ENCODE measurements at places on chromosomes 16 and 17.
A peak's percentile ranks its signal among the peaks of the same experiment; 100 is the strongest.

DNA sequence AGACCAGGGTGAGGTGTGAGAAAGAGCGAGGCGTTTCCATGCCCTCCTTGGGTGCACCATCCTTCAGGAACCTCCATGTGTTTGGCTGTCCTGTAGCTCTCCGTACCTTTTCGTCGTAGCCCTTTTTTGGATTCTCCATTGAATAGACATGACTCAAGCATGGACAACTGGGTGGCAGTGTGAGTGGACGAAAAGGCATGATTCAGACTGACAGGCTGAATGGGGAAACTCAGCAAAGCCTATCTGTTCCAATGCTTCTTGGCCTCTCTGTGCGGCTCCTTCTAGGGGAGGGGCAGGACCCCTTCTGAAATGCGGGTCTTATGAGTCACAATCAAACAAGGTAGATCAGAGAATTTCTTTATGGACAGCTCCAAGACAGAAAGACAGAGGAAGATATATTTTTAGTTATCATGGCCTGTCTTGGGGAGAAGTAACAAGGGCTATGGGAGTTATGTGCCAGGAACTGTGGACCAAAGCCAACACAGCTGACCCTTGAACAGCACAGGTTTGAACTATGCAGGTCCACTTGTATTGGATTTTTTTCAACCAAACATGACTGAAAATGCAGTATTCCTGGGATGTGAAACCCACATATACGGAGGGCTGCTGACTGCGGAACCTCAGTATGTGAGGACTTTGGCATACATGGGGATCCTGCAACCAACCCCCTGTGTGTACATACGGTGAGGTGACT lies 22.9 kb downstream of the ADORA2B start:
- no peak for DNase-seq

- DNase-seq, result peak; percentile 14
Measured at GRCh38 chr17:61799812-61800484, 63.4 kb downstream of the BRIP1 start.

GRCh38 chr17:52143542-52143941 lies 15.0 kb downstream of the CA10 start:
- no peak for DNase-seq

GRCh38 chr17:58265902-58266875 lies 14.5 kb downstream of the MPO start:
- DNase-seq, result no peak

GRCh38 chr16:29816694-29817441 lies 916 bp downstream of the PAGR1 start:
- peak; percentile 62 for DNase-seq

DNA sequence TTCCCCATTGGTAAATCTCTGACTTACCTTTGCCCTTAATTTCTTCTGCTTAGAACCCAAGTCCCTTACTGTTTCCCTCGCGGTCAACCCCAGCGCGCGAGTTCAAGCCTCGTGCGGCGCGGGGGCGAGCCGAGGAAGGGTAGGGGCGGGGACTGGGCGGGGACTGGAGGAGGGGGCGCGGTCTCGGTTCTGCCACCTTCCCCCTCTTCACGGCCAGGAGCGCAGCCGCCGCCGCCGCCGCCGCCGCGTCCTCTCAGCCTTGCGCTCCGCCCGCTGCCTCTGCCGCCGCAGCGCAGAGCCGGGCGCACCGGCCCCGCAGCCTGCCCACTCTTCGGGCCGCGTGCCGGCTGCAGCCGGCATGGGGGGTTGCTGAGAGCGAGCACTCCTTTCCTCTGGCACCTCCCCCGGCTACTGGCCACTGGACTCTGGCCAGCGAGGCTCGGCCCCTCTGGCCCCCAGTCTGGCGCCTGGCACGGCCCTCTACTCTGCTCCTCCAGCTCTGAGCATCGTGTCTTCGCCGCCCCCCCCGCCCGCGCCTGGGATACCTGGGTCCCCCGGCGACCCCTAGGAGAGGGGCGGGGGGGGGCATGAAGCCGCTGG lies at the start of gene RAPGEFL1:
Gene RAPGEFL1 (plus strand): TSS at position 196 of the 600 bp plus-strand sequence. CDS start 392 bp downstream, at position 588.
- peak; percentile 84 for DNase-seq

DNA sequence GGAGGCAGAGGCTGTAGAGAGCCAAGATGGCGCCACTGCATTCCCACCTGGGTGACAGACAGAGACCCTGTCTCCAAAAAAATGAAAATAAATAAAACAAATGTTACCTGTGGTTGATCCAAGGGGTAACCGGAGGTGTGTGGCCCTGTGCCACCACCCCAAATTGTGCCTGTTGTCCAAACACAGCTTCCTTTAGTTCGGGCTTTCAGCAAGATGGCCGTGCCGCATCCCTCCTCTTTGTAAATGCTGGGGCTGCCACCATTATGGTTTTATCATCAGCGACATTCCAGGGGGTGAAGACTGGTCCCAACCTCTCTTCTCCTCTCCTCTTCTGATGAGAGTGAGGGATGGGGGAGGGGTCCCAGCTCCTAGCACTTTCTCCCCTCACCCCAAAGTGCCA lies at the start of gene C16orf92:
Gene C16orf92 (plus strand): TSS at position 312 of the 400 bp plus-strand sequence. CDS start 143 bp downstream, outside the sequence.
- no peak for DNase-seq

DNA sequence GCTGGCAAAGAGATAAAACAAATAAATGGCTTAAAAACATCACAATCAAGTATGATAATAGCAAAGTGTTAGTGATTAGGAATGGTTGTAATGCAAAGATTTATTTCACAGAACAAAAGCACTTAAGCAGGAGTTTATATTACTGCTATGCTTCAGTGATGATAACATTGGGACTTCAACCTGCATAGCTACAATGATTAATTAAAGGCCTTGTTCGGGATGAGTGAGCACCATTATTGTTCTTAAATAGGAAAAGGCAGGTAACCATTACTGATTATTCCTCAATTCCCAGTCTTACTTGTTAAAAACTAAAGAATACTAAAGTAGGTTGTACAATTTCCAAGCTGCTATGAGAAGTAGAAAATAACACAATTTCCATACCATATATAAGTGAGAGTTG lies 1247.5 kb upstream of the CDH8 start:
- DNase-seq, result no peak

DNA sequence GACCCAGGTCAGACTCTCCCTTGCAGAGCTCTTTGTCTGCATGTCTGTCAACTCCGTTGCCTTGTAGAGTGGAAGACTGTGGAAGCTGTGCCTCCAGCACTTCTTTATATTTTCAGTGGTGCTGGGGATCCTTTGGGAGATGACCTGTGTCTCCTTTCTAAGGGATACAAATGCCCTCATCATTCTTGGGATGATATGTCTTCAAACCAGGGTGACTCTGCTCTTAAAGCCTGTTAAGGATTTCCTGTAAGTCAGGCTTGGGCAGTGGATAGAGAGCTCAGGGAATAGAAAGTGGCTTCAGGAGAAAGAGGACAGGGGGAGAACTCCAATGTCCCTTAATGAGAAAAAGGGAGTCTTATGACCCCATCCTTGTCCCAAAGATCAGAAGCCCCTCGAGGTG lies 1.5 kb downstream of the HOXB3 start:
- DNase-seq, result no peak

DNA sequence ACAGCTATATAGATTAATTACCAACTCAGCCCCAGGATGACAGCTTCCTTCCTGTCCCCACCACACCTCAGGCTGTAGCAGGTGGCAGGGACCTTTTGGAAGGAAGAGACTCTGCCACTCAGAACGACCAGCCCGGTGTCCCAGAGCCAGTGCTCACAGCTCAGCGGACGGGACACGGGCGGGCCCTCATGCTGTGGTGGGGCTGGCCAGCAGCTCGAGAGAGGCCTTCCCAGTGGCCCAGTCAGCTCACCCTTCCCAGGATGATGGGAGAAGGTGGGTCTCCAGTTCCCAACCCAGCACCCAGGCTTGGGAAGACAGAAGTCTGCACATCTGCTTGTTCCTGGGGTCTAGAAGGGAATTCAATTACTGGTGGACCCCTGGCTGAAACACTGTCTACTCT lies 10.5 kb downstream of the NUDT16L1 start:
- DNase-seq, result no peak

- no peak for DNase-seq
Measured at GRCh38 chr17:4136373-4136772, 6.5 kb downstream of the ZZEF1 start.

GRCh38 chr17:28343491-28343932 lies 8.0 kb downstream of the TNFAIP1 start:
- no peak for DNase-seq

GRCh38 chr16:57593021-57593420 lies 35.4 kb upstream of the ADGRG1 start:
- DNase-seq, result no peak

GRCh38 chr16:30665155-30665829 lies 7.1 kb downstream of the FBRS start:
- no peak for DNase-seq

- DNase-seq, result no peak
Measured at GRCh38 chr17:72432143-72432621, 311.4 kb downstream of the SOX9 start.

DNA sequence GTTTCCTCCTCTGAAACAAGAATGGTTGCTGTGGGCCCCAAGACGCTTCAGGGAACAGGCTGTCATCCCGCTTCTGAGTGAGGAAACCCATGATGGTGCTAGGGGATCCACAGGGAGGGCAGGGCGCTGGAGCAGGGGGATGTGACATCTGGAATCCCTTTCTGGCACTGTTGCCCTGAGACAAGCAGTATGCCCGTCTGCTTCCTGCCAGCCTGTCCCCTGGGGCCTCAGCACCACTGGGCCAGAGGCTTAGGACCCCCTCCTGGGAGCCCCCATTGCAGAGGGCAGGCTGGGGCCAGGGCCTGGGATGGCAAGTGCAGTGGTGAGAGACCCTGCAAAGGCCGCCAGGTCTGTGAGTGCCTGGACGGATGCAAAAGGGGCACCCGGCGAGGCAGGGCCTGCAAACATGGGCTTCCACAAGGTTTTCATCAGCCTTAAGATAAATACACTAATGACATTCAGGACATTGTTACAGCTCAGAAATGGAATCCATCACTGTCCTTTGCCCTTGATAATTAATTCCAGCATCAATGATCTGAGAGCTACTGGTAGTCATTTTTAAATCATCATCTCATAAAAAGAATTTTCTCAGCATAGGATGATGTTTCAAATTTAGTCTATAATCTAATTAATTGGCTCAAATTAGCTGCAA lies 51.6 kb downstream of the PRMT7 start:
- no peak for DNase-seq

DNA sequence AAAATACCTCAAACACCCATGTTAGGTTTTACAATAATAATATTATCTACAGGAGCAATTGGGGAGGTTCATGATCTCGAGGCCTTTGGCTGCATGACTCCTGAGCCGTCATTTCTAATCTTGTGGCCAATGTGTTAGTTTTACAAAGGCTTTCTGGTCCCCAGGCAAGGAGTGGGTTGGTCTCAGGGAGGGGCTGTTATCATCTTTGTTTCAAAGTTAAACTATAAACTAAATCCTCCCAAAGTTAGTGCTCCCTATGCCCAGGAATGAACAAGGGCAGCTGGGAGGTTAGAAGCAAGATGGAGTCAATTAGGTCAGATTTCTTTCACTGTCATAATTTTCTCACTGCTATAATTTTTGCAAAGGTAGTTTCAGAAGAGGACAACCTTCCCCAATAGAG lies 9.1 kb upstream of the CCL5 start:
- no peak for DNase-seq

DNA sequence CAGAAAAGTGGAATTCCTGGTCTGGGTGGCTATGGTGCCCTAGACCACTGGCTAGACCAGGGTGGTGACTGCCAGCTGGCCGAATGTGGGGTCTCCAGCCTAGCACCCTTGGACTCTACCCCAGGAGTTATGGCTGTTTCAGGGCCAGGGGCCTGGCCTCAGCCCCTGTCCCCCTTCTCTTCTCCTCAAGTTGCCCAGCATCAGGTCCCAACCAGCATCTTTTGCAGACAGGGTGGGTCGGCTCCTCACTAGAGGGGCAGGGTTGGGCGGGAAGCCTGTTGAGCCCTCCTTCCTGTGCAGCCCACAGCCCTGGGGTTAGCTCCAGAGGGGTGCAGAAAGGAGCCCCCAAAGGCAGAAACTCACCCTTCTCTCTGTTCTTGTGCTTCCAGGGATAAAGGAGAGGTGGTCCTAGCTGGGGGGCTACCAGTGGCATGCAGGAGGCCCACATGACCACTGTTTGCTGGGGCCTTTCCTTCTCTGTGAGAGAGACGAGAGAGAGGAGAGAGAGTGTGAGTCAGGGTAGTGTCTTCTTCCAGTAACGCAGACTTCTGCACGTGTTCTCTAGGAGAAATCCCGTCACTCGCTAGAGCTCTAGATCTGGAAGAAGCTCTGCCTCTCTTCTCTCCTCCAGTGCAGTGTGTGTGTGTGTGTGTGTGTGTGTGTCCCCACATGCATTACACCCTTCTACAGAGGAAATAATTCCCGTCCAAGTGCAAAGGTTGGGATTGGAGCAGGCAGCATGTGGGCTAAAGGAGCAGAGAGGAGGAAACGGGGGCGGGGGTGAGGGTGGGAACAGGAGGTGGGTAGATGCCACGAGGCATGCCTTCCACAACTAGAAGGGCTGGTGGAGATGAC lies 209.4 kb downstream of the SEC14L1 start:
- DNase-seq, result no peak

- peak; percentile 36 for DNase-seq
Measured at GRCh38 chr16:19223235-19224170, 55.5 kb downstream of the SYT17 start.

GRCh38 chr17:45940293-45940692 lies 45.9 kb downstream of the MAPT start:
- no peak for DNase-seq

- peak; percentile 23 for DNase-seq
Measured at GRCh38 chr16:525520-526180, 1.9 kb upstream of the CAPN15 start.

GRCh38 chr16:73019457-73020362 lies 28.2 kb downstream of the ZFHX3 start:
- DNase-seq, result no peak

GRCh38 chr16:50668368-50669008 lies 12.6 kb downstream of the SNX20 start:
- no peak for DNase-seq

GRCh38 chr16:55703003-55704001 lies 47.5 kb downstream of the SLC6A2 start:
- peak; percentile 79 for DNase-seq

DNA sequence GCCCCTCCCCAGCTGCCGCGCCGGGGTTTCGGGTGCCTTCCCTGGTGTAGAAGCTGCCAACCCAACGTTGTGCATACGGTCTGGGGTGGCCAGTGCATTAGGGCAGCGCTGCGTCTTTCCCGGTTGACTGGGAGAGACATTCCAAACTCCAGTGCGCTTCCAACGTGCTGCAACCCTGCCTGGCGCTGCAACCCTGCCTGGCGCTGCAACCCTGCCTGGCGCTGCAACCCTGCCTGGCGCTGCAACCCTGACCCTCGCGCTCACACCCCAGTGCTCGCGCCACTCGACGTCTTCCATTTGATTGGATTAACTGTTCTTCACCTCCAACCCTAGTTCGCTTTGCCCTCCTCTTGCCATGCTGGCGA lies 488 bp upstream of the HAP1 start:
- DNase-seq, result no peak

GRCh38 chr17:32878211-32878610 lies 1.3 kb upstream of the MYO1D start:
- DNase-seq, result peak; percentile 56
